ENCODE measurements at places on chromosomes 2 and 18. TPM values are rescaled to one million over a fixed set of nuclear protein-coding genes. Genes with fewer than 3 reads are reported as not detected.

The SLC9A4 gene
- 0.25 TPM for total RNA-seq

The CRYBA2 gene
- total RNA-seq = 1.5 TPM

The FNDC4 gene
- total RNA-seq = 51.7 TPM

The SERPINB3 gene
- total RNA-seq = not detected

The PDE11A gene
- total RNA-seq = 4.4 TPM

The ANKRD36C gene
- total RNA-seq = 138 TPM

The TGFA gene
- total RNA-seq = 5.2 TPM

The RUFY4 gene
- total RNA-seq = 0.54 TPM

The CROCC2 gene
- not detected for total RNA-seq

The NEU4 gene
- total RNA-seq = 7.1 TPM

The CRYGD gene
- total RNA-seq = not detected

The ARPC2 gene
- total RNA-seq = 140 TPM

The MEMO1 gene
- total RNA-seq = 55.3 TPM

The MOB4 gene
- 29.5 TPM for total RNA-seq

The HAAO gene
- 5.8 TPM for total RNA-seq

The NYAP2 gene
- total RNA-seq = 8.0 TPM

The AGXT gene
- total RNA-seq = not detected

The RNASEH1 gene
- total RNA-seq = 29.9 TPM

The PSMG2 gene
- 58.5 TPM for total RNA-seq

The AFTPH gene
- 52.3 TPM for total RNA-seq

The CYP26B1 gene
- total RNA-seq = 19.6 TPM

The RSAD2 gene
- 10.7 TPM for total RNA-seq

The NOSTRIN gene
- total RNA-seq = 11.9 TPM

The ALPI gene
- not detected for total RNA-seq

The ZNF385B gene
- total RNA-seq = 56.6 TPM

The C2orf66 gene
- 0.60 TPM for total RNA-seq

The IL37 gene
- total RNA-seq = not detected

The APLF gene
- 6.4 TPM for total RNA-seq

The EFR3B gene
- 71.5 TPM for total RNA-seq

The IGFBP2 gene
- total RNA-seq = 40.6 TPM

The NAT8 gene
- total RNA-seq = not detected

The TMEM200C gene
- total RNA-seq = 10.0 TPM

The CFAP221 gene
- total RNA-seq = 34.5 TPM

The SNTG2 gene
- 2.5 TPM for total RNA-seq

The THSD7B gene
- 2.1 TPM for total RNA-seq

The CXCR1 gene
- not detected for total RNA-seq

The FBXO48 gene
- 2.9 TPM for total RNA-seq

The SNORC gene
- total RNA-seq = 40.8 TPM

The STAT4 gene
- total RNA-seq = 29.0 TPM

The GPAT2 gene
- 9.3 TPM for total RNA-seq

The BOLL gene
- not detected for total RNA-seq

The NAGK gene
- 106 TPM for total RNA-seq

The TMEM198 gene
- total RNA-seq = 15.8 TPM

The TUBA3D gene
- total RNA-seq = 1.3 TPM

The SDC1 gene
- total RNA-seq = 1.2 TPM

The TSHZ1 gene
- total RNA-seq = 27.9 TPM

The ATP6V1B1 gene
- 0.75 TPM for total RNA-seq

The SH3YL1 gene
- total RNA-seq = 70.0 TPM

The GREB1 gene
- total RNA-seq = 37.4 TPM

The GNLY gene
- 0.73 TPM for total RNA-seq

The DNAH7 gene
- total RNA-seq = 18.1 TPM

The MBD2 gene
- 43.2 TPM for total RNA-seq

The NOL4 gene
- 54.3 TPM for total RNA-seq

The RAD51AP2 gene
- 0.70 TPM for total RNA-seq

The GALR1 gene
- 3.7 TPM for total RNA-seq

The TEKT4 gene
- not detected for total RNA-seq

The KCTD1 gene
- total RNA-seq = 53.5 TPM
